Glomerular endothelial cell (primary cell): ENCODE measurements at places on chromosomes 13 and 19. TPM values are rescaled to one million over a fixed set of nuclear protein-coding genes. Genes with fewer than 3 reads are reported as not detected.

GRCh38 chr13:92823059-92823458, 403.5 kb upstream of the GPC6 start:
- no peak for DNase-seq

Gene INTS6
- 22.9 and 26.9 TPM in 2 replicates for total RNA-seq

DNA sequence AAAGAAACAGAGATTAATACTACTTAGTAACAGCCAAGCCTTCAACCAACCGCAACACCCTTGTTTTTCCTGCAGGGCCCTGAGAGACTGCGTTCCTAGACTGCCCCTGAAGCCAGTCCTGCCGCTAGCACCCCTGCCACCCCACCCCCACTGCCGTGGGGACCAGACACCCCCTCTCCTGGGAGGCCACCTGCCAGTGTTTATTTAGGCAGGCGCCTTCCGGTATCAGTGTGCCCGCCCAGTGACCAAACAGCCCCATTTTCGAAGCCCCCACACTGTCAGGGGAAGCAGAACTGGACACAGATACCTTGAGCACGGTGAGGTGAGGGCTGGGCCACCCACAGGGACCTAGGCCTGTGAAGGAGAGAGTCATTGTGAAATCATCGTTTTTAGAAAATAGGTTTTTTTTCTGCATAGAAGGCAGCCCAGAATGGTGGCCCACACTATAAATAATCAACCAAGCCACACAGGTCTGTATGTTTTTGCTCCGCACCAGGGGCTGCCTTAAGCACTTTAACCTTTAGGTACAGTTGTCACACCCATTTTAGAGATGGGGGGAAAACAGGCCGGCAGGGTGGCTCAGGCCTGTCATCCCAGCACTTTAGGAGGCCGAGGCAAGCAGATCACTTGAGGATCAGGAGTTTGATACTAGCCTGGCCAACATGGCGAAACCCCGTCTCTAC, 3.5 kb upstream of the TLE5 start:
- DNase-seq, result no peak

GRCh38 chr13:28671126-28671792, 12.3 kb downstream of the POMP start:
- no peak for DNase-seq

GRCh38 chr13:30816736-30817135, 81.4 kb downstream of the ALOX5AP start:
- DNase-seq, result no peak

DNA sequence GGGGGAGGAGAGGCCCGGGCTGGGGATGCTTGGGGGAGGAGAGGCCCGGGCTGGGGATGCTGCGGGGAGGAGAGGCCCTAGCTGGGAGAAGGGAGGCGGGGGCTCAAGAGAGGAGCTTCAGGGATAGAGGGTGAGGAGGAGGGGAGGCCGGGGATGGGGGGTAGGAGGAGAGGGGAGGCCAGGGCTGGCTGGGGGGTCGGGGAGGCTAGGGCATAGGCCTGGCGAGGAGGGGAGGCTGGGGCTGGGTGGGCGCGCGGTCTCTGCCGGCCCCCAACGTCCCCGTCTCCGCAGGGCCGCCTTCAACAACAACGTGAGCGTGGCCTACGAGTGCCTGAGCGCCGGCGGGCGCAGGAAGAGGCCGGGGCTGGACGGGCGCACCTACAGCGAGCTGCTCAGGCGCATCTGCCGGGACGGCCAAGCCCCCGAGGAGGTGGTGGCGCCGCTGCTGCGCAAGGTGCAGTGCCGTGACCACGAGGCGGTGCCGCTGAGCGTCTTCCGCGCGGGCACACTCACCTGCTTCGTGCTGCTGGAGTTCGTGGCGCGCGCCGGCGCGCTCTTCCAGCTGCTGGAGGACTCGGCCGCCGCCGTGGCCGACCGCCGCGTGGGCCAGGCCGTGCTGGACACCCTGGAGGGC, 11.4 kb downstream of the TPGS1 start:
- no peak for DNase-seq

GRCh38 chr19:48853483-48853882, 14.9 kb downstream of the PLEKHA4 start:
- no peak for DNase-seq

DNA sequence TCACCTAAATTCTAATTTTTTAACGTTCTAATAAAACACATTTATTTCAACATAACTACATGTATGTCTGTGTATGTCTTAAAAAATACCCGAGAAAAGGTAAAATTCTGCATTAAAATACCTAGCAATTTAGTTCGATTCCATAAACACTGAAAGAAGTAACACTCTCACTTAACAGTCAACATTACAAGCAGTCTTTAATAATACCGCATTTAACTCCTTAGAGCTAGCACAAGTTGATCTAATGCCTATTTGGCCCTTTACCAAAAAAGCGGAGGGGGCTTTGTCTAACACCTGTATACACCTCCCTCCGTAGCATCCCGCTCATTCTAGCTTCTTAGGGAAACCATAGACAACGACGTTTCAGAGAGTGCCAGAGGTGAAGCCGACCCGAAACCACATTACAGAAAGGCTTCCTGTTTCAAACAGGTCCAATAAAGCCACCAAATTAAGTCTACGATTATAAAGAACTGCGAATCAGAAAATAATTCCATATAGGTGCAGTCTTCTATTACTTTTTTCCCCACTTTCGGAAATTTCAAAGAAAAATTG, 1.2 kb downstream of the SPART start:
- no peak for DNase-seq

Gene KIR3DL2
- not detected in 2 replicates for total RNA-seq
